ENCODE measurements at places on chromosomes 1 and 21. TPM values are rescaled to one million over a fixed set of nuclear protein-coding genes. Genes with fewer than 3 reads are reported as not detected.

GRCh38 chr1:57393058-57393584 is 30.7 kb downstream of the DAB1 start:
- DNase-seq = no peak

- DNase-seq = peak; percentile 96
These were observed 334.4 kb downstream of the SRGAP2C start for GRCh38 chr1:121519042-121519755.

- DNase-seq = no peak
These were observed 253.9 kb downstream of the RHOU start for GRCh38 chr1:228989176-228989575.

GRCh38 chr1:51870603-51871350 is 7.8 kb downstream of the NRDC start:
- DNase-seq = no peak

- no peak for DNase-seq
These were observed 5.2 kb downstream of the PFKFB2 start for GRCh38 chr1:207058252-207058651.

- no peak for DNase-seq
These were observed 758.0 kb upstream of the B3GALT2 start for GRCh38 chr1:193944454-193944853.

- DNase-seq = no peak
These were observed 24.2 kb downstream of the SNRNP40 start for GRCh38 chr1:31272369-31272768.

- DNase-seq = no peak
These were observed 167.3 kb upstream of the KCNJ6 start for GRCh38 chr21:38083535-38083934.

- no peak for DNase-seq
These were observed 48.6 kb upstream of the LRRC52 start for GRCh38 chr1:165494949-165495857.

- no peak for DNase-seq
These were observed 8.6 kb upstream of the LHX4 start for GRCh38 chr1:180221462-180221861.

GRCh38 chr1:7640920-7641585 is 130.0 kb upstream of the VAMP3 start:
- DNase-seq = no peak

DNA sequence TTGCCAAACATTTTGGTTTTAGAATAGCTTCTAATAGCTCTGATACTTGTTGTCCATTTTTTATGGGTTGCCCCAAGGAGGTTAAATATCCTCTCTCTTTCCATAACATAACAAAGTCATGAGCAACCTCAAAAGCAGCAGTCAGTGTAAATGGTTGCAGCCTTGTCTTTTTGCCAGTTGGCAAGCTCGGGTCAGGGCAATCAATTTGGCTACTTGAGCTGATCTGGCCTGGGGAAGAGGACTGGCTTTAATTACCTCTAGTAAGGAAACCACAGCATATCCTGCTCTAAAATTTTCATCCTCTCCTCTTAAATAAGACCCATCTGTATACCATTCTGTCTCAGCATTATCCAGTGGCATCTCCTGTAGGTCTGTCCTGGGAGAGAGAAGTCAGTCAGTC is 21.2 kb upstream of the FMO4 start:
- DNase-seq = no peak

DNA sequence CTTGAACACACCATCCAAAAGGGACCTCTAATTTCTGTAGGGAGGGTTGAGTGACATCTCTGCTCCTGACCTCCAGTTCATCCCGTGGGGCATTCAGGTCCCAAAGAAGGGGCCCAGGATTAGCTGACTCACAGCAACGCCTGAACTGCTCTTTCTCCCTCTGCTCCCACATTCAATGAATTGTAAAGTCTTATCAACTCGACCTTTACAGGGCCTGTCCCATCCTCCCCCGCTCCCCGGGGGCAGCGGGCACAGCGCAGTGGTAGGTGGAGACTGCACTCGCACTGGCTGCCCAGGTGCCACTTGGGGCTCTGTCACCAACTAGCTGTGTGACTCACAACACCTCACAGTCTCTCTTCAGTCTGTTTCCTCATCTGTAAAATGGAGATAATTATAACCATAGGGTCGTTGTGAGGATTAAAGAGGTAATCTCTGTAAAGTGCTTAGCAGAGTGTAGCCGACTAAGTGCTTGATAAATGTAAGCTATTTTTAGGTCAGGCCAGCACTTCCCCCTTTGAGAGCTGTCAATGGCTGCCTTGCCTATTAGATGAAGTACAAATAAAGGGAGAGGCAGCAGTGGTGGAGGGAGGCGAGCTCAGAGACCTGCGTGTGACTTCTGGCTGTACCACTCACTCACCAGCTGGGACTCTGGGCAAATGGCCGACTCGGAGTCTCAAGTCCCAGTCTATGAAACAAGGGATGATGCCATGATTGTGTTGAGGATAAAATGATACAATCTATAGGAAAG is 637 bp upstream of the MYBPHL start:
- no peak for DNase-seq

- DNase-seq = no peak
These were observed 973.2 kb downstream of the NCAM2 start for GRCh38 chr21:21971384-21971783.

DNA sequence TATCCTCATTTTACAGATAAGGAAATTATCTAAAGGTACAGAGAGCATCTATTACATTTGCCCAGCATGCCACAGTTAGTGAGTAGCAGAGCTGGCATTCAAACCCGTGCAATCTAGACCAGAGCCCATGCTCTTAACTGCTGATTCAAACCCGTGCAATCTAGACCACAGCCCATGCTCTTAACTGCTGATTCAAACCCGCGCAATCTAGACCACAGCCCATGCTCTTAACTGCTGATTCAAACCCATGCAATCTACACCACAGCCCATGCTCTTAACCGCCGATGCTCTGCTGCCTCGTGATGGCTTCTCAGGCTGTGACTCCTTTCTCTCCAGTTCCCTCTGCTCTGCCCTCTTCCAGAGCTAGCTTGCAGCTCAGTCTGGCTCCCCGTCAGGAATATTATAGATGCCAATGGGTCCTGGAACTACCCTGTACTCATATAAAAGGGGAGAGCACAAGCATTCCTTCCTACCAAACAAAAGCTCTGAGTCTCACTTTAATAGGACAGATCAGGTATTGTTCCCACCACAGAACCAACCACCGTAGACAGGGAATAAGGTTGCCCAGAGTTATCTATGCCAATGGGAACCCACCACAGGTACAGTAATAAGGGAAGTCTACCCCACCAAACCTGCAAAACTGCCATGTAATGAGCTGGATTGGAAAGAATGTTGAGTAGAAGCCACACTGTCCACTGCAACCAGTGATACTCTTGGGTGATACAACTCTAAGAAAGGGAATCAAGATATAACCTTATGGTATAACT is 78.4 kb downstream of the SMYD3 start:
- DNase-seq = no peak

GRCh38 chr1:101086783-101087182 is 61.2 kb upstream of the DPH5 start:
- no peak for DNase-seq

DNA sequence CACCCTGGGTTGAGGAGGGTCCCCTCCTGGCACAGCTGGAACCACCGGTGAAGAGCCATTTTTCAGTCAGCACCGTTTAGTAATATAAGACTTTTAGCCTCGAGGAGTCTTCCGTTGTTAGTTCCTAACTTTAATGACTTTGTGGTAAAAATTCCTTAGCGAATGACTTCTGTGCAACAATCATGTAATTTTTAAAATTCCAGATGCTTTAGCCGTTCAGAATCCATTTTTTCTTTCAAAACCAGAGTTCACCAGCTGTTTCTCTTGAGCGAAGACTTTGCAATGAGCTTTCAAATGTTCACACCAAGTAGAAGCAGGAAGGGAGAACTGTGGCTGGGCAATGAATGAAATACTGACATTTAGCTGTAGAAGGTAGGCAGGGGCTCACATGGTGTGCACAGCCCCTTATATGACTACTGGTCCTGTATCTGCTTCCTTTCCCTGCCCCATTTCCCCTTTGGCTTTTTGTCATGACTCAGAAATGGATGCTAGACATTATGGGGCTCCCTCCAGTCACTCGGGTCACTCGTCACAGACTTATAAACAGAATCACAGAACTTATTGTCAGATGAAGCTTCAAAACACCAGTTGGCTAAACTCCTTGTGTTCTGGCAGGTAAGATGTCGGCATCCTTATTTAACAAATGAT is 4.1 kb downstream of the DISC1 start:
- no peak for DNase-seq

GRCh38 chr1:237799762-237800474 is 90.8 kb downstream of the ZP4 start:
- no peak for DNase-seq

DNA sequence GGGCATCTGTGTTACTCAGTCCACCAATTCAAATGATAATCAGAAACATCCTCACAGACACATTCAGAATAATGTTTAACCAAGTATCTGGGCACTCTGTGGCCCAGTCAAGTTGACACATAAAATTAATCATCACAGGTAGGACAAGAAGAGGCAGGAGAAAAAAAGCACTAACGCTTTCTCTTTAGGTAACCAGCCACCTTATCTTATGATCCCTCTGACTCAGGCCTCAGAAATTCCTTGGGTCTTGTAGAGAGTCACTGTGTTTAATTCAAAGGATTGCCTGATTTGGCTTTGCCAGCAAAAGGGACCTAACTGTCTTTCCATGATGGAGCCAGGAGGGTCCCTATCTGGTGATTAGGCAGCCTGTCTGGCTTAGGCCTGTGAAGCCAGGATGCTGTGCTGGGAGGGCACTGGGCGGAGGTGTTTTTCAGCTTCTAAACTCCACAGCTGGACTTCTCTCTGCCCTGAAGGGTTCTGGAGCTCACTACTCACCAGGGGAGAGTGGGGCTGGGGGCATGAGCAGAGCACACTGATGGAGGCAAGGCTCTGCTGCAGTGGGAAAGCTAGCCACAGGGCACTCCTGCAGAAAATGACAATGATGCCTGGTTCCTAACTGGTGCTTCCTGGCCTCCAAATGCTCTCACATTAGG is 36.4 kb upstream of the STUM start:
- no peak for DNase-seq

DNA sequence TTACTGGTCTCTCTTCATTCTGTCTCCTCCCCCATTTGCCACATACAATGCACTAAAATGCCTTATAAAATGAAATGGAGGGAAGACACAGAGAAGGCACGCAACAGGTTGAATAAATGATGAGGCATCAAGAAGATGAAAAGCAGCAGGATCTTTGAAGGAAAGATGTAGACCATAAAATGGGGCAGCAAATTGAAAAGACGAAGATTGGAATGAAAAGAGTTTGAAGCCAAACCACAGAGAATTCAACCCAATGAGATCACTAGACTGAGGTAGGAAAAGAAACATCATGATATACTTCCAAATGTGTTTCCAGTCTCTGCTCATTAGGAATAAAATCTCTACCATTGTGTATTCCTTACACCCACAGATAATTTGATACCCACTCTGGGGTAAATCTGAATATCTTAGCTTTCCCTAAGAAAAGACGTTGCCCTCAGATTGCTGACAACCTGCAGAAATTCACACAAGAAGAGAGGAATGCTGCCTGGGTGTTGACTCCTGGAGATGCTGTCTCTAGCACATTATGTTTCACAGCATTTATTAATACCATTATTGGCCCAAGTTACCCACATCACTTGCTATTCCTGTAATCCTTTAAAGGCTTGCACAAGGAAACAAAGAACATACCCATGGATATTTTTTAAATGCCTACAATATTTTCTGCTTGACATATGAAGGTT is 230.9 kb downstream of the LTN1 start:
- DNase-seq = no peak

GRCh38 chr1:212966616-212967015 is 16.3 kb downstream of the VASH2 start:
- no peak for DNase-seq

DNA sequence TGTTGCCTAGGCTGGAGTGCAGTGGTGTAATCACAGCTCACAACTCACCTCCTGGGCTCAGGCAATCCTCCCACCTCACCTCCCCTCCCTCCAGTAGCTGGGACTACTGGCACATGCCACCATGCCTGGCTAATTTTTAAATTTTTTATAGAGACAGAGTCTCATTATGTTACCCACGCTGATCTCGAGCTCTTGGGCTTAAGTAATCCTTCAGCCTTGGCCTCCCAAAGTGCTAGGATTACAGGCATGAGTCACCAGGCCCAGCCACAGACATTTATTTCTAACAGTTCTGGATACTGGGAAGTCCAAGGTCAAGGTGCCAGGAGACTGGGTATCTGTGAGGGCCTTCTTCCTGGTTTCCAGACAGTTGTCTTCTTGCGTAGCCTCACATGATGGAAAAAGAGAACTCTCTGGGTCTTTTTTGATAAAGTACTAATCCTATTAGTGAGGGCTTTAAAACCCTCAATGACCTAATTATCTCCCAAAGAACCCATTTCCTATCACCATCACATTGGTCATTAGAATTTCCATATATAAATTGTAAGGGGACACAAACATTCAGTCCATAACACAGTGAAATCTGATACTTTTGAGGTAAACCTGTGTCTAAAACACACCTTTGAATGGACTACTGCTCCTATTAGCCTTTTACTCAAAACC is 67.9 kb downstream of the PHACTR4 start:
- DNase-seq = no peak

GRCh38 chr1:64969305-64970046 is 3.1 kb upstream of the JAK1 start:
- DNase-seq = no peak

- DNase-seq = no peak
These were observed 99.5 kb downstream of the CACHD1 start for GRCh38 chr1:64569411-64569810.

DNA sequence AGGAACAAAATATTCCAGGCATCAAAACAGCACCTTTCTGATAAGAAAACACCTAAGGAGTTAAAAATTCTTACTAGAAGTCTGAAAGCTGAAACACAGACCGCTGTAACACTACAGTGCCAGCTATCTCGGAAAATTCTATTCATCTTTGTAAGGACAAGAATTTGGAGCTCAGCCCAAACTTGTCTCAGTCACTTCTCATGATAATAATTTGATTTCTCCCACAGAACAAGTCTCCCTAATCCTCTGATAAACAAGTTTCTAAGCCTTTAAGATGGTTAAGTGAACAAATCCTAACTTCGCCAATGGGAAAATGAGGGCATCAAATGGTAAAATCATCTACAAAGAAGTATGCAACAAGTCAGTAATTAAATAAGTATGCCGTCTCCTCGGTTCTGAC is 59.9 kb downstream of the SIPA1L2 start:
- DNase-seq = no peak

The DNM3 gene
- total RNA-seq = 4.8 TPM

The RRP1B gene
- total RNA-seq = 25.3 TPM

The RBP7 gene
- 40.4 TPM for total RNA-seq

The LRRC3 gene
- total RNA-seq = 3.4 TPM

The PAFAH2 gene
- 13.7 TPM for total RNA-seq

The NBPF10 gene
- total RNA-seq = 4.6 TPM

The ELAPOR1 gene
- 7.2 TPM for total RNA-seq

The CTPS1 gene
- 25.5 TPM for total RNA-seq

The ATP1A4 gene
- total RNA-seq = 0.70 TPM

Measured in spleen (tissue), 13 donors.